ENCODE measurements at places on chromosomes 3 and 15.

GRCh38 chr3:330494-331115, 134.0 kb downstream of the CHL1 start:
- DNase-seq = no peak
- no peaks in the 10 kb centered on the region for H3K4me1 ChIP-seq
- no peaks in the 10 kb centered on the region for H3K27me3 ChIP-seq
- H3K36me3 ChIP-seq = no peaks in the 10 kb centered on the region
- H3K4me3 ChIP-seq = no peak overlapping the region
- H3K27ac ChIP-seq = no peak overlapping the region

DNA sequence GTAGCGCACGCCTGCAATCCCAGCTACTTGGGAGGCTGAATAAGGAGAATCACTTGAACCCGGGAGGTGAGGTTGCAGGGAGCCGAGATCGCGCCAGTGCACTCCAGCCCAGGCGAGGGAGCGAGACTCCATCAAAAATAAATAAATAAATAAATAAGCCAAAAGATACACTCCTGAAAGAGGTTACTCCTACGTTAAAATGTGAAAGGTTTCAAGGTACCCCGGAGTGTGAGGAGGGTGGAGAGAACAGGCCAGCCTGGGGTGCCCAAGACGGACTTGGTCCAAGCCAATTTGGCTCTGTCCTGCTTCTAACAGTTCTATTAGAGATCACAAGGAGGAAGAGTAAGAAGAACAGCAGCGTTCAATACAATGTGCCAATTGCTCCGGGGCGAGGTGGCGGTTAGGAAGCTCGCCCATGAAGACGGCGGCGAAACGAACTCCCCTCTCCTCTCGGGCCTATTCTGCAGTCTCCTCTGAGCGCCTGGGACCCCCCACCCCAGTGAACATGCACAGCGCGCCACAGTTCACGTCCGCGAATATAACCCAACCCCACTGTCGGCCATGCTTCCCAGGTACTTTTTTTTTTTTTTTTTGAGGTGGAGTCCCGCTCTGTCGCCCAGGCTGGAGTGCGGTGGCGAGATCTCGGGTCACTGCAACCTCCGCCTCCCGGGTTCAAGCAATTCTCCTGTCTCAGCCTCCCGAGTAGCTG, 942 bp downstream of the ELP6 start:
- H3K27ac ChIP-seq = no peak overlapping the region
- H3K36me3 ChIP-seq = peaks cover 27% of the 10 kb centered on the region

DNA sequence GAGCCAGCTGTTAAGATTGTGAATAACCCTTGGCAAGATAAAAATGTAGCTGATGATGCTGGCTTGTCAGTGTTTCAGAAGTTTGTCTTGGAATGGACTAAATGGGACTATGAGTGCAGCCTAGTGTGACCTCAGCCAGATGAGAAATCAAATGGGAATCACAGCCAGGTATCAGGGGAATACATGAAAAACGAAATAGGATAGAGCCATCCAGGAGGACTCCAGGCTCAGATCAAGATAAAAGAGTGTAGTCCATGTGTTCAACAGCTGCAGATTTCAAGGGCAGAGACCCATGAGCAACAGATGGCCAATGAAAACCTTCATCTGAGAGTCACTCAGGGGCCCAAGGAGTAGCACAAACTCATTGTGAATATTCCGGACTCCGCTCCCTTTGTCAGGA, 1080.9 kb upstream of the CADM2 start:
- H3K27me3 ChIP-seq = no peaks in the 10 kb centered on the region
- DNase-seq = no peak
- H3K4me3 ChIP-seq = no peak overlapping the region
- H3K36me3 ChIP-seq = peaks cover 14% of the 10 kb centered on the region
- H3K4me1 ChIP-seq = no peaks in the 10 kb centered on the region
- H3K27ac ChIP-seq = no peak overlapping the region

DNA sequence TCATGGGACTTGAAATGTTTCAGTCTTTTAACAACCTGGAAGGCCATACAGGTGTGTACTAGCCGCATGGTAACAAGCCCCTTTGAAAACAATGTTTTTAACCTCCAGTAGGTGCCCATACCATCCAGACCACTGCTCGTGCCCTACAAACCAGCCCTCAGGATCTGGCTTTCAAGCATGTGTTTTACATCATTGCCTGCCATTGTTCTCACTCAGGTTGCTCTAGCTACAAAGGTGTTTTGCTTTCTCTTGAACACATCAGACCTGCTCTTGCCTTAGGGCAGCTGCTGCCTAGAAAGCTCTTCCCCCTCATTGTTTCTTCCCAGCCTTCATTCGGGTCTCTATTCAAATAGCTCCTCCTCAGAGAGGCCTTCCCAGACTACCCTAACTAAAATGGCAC, 32.3 kb upstream of the MAP3K13 start:
- no peaks in the 10 kb centered on the region for H3K27me3 ChIP-seq
- no peak overlapping the region for H3K4me3 ChIP-seq
- H3K36me3 ChIP-seq = no peaks in the 10 kb centered on the region

- peaks cover 18% of the 10 kb centered on the region for H3K36me3 ChIP-seq
- H3K4me3 ChIP-seq = no peak overlapping the region
- H3K27me3 ChIP-seq = peaks cover 3% of the 10 kb centered on the region
- DNase-seq = no peak
Observed at GRCh38 chr3:186099178-186099577, 9.7 kb downstream of the ETV5 start.

DNA sequence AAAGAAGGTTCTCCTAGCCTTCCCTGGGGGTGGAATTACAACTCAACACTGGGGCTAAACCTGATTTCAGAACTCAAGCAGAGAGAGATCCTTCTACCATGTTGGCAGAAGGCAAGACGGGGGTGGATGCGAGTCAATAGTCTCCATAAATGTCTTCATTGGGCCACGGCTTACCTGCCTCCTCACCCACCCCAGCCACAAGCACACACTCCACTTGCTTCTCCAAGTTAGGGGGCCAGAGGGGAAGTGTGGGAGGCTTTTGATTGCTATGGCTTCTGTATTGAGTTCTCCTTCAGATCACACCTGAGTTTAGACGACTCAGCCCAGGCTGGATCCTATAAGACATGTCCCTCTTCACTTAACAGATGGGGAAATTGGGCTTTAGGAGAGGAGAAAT, 178.9 kb downstream of the UACA start:
- H3K4me1 ChIP-seq = no peaks in the 10 kb centered on the region
- peaks cover 5% of the 10 kb centered on the region for H3K27me3 ChIP-seq
- peak; percentile 30 for DNase-seq

DNA sequence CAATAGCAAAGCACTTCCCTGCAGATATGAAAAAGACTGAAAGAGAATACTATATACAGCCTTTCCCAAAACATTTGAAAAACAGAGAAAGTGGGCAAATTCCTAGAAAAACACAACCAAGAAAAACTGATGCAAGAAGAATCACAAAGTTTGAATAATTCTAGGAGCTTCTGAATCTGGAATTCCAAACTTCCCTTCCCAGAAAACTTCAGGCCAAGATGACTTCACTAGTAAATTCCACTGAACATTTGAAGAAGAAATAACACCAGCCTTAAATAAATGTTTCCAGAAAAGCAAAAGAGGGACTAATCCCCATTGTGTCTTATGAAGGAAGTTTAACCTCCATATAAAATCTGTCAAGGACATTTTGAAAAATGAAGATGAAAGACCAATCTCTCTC, 15.8 kb upstream of the NSMCE3 start:
- H3K4me1 ChIP-seq = no peaks in the 10 kb centered on the region
- no peak overlapping the region for H3K27ac ChIP-seq
- H3K4me3 ChIP-seq = no peak overlapping the region
- H3K36me3 ChIP-seq = no peaks in the 10 kb centered on the region
- DNase-seq = no peak

DNA sequence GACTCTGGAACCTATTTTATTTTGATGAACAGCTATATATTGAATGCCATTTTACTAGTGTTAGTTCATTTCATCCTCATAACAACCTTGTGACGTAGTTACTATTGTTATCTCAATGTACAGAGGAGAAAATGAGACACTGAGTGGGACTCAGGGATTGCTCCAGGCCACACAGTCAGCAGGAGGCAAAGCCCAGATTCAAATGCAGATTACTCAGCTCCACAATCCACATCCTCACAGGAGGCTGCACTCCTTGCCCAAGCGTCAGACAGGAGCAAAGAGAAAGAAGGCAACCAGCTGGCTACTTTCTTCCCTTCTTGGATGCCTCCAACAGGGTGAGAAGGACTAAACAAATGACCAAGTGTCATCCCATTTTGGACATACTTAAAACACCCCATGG, 92.0 kb upstream of the CCDC54 start:
- peak; percentile 86 for DNase-seq
- peaks cover 10% of the 10 kb centered on the region for H3K4me1 ChIP-seq
- no peak overlapping the region for H3K27ac ChIP-seq
- H3K36me3 ChIP-seq = peaks cover 6% of the 10 kb centered on the region

DNA sequence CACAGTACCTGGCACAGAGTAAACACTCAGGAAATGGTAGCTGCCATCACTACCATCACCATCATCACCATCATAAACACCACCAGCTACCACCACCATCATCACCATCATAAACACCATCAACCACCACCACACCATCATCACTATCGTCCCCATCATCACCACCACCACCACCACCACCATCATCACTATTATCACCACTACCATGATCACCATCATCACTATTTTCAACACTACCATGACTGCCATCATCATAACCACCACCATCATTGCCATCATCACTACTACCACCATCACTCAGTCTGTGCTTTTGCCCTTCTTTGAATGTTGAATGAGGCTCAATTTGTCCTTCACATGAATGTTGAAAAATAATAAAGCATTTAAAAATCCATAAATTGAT, 21.2 kb upstream of the IL16 start:
- H3K27me3 ChIP-seq = no peaks in the 10 kb centered on the region
- no peak overlapping the region for H3K4me3 ChIP-seq
- H3K36me3 ChIP-seq = no peaks in the 10 kb centered on the region
- H3K4me1 ChIP-seq = no peaks in the 10 kb centered on the region
- no peak overlapping the region for H3K27ac ChIP-seq

DNA sequence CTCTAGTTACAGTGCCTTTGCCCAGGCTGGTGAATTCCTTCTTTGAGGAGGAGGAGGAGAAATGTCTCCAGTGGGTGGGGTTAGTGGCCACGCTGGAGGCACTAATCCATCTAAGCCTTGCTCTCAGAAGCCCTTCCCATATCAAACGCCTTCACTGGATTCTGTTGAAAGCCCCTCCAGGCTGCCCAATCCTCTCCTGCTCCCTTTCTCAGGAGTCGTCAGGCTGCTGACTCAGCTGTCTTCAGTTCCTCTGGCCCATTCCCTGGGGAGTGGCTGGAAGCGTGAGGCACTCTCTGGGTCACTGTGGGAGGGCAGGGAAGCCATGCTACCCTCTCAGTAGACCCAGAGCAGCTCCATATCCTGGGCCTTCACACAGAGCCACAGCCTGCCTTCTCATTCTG, 2.7 kb downstream of the AP2M1 start:
- peak overlapping the region; percentile 72 for H3K27ac ChIP-seq
- H3K4me1 ChIP-seq = no peaks in the 10 kb centered on the region
- peak overlapping the region; percentile 95 for H3K4me3 ChIP-seq

Data from H9 (cell line).